NCI-H187 (cell line): ENCODE measurements at places on chromosomes 7 and 10.

GRCh38 chr10:7928536-7928935 lies 110.2 kb downstream of the TAF3 start:
- no peak for DNase-seq

DNA sequence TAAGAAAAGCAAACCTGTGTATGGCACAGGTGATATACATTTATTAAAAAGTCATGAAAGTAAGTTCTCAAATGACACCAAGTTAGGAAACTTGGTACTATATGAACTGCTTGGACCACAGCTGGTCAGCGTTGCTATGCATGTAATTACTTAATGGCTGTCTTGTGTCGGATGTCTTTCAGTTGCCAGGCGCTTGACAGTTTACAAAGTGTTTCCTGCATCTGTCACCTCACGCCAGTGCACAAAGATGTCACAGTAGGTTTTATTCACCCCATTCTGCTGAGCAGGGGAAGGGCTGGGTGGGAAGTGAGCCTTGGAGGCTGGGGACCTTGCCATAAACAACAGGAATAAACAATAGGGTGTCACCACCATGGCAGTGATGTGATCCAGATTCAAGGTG lies 35.8 kb downstream of the ADAM12 start:
- no peak for DNase-seq

GRCh38 chr10:34273340-34273739 lies 541.8 kb downstream of the PARD3 start:
- no peak for DNase-seq

- DNase-seq: no peak
Observed at GRCh38 chr10:69018613-69019012, 30.0 kb downstream of the KIFBP start.

GRCh38 chr7:149561072-149561471 lies 63.5 kb upstream of the ZNF746 start:
- DNase-seq: no peak

GRCh38 chr10:11131112-11131639 lies 113.5 kb downstream of the CELF2 start:
- DNase-seq: no peak

- DNase-seq: no peak
Observed at GRCh38 chr7:117158941-117159697, 163.7 kb downstream of the WNT2 start.

DNA sequence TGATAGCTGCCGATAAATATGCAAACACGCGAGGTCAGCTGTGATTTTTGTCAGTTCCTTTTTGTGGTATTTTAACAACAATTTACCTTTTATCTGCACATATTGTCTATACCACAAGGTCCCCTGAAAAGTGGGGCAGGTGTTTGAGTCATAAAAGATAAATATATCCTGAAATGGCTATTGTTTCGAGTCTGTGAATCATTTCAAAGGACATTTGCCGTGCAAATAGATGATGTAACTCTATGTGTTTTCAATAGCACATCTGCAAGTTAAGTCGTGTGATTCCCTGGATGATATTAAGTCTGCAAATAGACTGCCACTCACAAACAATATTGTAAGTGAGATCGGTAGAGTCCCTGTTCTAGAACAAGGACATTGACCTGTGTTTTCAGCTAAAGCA lies 193.0 kb upstream of the PITRM1 start:
- no peak for DNase-seq

DNA sequence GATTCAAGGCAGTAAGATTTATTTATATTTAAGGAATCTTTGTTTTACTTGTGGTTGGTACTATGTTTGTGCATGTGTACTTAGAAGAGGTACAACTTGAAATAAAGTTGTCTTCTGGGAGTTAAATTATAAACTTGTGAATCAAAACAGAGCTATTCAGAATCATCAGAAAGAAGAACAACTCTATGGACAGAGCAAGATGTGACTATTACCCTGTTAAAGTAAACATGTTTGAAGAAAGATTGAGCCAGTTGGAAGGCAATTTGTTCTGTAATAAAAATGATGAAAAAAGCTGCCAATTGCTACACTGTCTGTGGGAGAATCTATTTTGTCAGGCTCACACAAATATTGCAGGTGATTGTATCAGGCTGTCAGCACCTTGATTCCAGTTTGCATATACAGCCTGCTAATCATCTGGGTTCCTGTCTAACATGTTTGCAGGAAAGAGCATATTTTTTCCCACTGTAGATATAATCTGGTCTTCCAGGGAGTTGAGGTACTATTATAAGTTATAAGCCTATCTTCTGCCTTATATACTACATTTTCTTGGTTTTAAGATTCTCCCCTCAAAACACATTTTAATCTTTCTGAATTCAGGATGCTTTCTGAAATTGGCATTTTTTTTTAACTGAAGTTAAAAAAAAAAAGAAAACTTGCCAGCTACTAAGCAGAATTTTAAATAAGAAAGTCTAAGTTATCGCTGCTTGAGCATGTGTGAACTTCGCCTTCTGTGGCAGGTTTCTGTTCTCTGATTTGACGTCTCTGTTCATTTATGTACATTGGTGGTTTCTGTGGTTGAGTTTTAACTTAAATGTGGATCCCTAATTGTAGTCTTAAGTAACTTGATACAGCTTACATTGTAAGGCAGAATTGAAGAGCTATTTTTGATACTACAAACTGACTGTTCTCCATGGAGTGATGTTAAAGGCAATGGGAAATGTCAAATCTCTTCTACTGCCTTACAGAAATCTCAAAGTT lies 46.0 kb downstream of the ZNRF2 start:
- DNase-seq: no peak

DNA sequence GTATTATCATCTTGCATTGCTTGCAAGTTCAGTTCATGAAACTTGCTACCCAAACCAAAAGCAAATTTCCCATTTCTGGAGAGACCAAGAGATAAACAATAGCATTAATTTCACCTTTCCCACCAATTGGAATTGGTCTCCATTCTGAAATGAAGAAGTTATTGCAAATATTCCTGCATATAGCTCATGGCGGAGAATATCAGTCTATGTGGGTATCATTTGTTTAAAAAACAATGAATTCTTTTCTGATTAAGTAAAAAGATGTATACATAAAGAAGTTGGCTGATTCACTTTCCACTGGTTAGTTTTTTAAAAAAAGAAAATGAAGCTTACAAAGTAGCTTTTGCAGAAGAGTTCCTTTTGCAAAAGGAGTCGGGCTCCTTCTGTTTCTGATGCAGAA lies 19.5 kb upstream of the ANK3 start:
- no peak for DNase-seq

DNA sequence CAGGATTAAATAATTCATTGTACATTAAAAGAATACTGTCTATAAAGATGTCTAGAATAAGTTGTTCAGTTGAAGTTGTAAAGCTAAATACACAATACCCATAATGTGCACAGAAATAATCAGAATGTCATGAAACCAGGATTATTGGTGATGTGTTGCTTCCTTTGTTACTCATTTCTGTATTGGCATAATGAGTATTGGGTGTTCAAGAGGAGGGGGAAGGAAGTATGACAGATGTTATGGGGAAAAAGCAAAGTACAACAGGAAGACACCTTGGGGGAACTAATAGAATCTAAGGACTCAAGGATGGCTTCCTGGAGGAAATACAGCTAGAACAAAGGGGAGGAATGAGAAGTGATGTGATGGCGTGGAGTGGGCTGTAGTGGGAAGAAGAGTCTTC lies 15.0 kb downstream of the ANKRD1 start:
- no peak for DNase-seq

GRCh38 chr7:335358-336148 lies 45.6 kb downstream of the FOXL3 start:
- no peak for DNase-seq

- DNase-seq: no peak
Observed at GRCh38 chr10:45075826-45076380, 75.2 kb downstream of the ZNF22 start.

DNA sequence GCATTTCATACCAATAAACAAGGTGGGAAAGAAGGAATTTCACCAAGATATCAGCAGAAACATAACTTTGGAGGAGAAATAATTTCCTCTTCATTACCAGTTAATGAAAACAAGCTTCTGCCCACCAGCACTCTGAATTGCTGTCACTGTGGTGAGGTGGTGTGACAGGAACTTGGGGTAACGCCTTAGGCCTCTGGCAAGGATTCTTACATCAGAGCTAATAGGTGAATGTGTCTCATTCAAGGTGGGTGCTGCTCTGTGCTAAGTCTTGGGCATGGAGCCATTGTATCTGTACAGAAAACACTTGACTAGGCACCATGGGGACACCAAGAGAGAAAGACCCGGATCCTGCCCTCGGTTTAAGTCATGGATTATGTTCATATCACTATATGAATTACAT lies 8.3 kb upstream of the LOXL4 start:
- no peak for DNase-seq
